ENCODE measurements at places on chromosomes 4 and X. TPM values are rescaled to one million over a fixed set of nuclear protein-coding genes. Genes with fewer than 3 reads are reported as not detected.
A peak's percentile ranks its signal among the peaks of the same experiment; 100 is the strongest.

- H3K4me1 ChIP-seq = no peaks in the 10 kb centered on the region
- DNase-seq = no peak
- no peak overlapping the region for H3K27ac ChIP-seq
- no peaks in the 10 kb centered on the region for H3K36me3 ChIP-seq
- no peak overlapping the region for H3K4me3 ChIP-seq
These were observed 169.4 kb downstream of the MGST2 start for GRCh38 chr4:139834981-139835391.

DNA sequence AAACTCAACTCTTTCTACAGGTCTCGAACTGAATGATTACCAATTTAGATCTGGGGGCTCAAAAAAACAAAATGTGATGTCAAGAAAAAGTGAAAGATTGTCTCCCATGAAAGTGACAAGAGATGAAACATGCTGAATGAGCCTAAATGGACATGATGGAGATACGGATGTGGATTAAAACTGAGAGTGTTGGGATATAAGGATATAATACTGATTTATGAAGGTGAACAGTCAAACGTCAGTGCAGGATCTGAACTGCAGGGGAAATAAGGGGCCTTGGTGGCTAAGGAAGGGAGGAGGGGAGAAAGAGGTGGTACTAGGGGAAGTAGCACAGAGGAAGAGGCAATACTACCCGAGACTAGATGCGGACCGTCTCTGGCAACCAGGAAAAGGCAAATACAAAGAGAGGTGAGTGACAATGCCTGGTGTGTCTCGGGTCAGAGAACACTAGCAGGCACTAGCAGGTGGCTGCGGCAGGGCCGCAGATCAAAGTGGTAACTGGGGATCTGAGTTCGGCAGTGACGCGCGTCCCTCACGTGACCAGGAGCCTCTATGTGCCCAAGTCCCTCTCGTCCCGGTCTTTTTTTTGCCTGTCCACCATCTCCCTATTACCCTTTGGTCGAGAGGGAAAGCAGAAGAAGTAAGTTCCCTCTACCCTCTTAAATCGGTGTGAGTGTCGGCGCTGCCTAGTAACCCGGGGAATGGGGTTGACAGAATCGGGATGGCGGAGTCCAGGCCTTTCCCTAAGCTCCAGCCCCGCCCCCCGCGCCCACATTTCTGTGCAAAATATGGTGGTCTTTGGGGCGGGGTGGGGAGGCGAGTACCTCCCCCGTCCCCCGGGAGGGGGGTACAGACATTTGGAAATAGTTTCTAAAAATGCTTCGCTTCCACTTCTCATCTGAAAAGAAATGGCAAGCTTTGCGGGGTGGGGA is at the start of gene TCEAL1:
TCEAL1 (plus strand) TSS at position 590 of the 932 bp plus-strand sequence. CDS start 942 bp downstream, outside the sequence.
- H3K4me3 ChIP-seq = peak within 1 kb of the TSS; percentile 54
- H3K4me1 ChIP-seq = no peaks in the 10 kb centered on the region
- H3K27me3 ChIP-seq = no peaks in the 10 kb centered on the region
- DNase-seq = peak; percentile 70

DNA sequence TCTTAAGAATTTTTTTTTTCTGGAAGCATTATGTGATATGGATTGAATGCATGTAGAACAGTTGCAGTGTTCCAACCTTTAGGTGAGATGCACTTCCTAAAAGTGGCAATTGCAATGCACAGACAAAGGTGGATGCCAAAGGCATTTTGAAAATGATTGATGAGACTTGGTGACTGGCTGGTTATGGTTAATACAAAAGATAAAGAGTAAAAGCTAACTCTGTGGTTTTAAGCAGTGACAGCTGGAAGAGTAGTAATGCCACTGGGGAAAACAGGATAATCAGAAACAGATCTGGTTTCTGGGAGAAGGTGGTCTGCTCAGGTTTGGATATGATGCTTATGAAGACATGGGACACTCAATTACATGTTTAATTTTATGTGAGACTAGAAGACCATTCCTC is 345.6 kb downstream of the RPA4 start:
- no peak for DNase-seq
- H3K27ac ChIP-seq = no peak overlapping the region
- no peaks in the 10 kb centered on the region for H3K4me1 ChIP-seq
- no peaks in the 10 kb centered on the region for H3K36me3 ChIP-seq

DNA sequence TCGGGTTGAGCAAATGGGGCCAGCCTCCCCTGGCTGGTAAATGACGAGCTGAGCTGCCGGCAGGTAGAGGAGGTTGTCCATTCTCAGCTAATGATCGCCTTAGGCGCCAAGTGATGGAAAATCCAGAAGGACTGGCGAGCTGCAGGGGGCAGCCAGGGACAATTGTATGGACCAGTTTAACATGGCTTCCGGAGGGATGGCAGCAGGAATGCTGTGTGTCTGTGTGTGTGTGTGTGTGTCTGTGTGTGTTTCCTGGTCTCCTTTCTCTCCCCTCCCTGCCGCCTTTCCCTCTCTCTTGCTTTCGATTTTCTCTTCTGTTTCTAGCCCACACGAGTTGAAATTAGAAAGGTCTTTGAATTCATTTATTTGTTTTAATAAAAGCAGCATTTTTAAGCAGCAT is 45.2 kb upstream of the BCOR start:
- no peaks in the 10 kb centered on the region for H3K4me1 ChIP-seq
- peaks cover 37% of the 10 kb centered on the region for H3K27me3 ChIP-seq
- DNase-seq = no peak
- no peak overlapping the region for H3K27ac ChIP-seq
- no peak overlapping the region for H3K4me3 ChIP-seq

DNA sequence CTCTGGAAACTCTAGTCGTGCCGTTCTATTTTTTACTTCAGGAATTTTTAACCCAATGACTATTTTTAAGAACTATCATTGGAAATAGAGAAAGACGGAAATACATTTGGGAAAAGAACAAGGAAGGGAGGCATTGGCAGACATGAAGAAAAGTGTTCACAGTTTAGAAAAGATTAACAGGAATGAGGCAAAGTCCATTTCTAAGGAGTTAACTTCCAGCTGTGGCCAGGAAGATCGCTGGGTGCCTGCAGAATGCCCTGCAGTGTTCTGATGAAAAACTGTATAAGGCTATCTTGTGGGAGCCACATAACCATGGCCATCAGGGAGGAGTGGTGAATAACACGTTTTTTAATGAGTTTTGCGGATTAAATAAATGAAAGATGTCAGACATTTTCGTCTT is 150.6 kb upstream of the VCX3A start:
- no peak overlapping the region for H3K27ac ChIP-seq
- no peaks in the 10 kb centered on the region for H3K36me3 ChIP-seq
- no peaks in the 10 kb centered on the region for H3K4me1 ChIP-seq
- no peak overlapping the region for H3K4me3 ChIP-seq
- peak; percentile 31 for DNase-seq
- H3K27me3 ChIP-seq = no peaks in the 10 kb centered on the region

DNA sequence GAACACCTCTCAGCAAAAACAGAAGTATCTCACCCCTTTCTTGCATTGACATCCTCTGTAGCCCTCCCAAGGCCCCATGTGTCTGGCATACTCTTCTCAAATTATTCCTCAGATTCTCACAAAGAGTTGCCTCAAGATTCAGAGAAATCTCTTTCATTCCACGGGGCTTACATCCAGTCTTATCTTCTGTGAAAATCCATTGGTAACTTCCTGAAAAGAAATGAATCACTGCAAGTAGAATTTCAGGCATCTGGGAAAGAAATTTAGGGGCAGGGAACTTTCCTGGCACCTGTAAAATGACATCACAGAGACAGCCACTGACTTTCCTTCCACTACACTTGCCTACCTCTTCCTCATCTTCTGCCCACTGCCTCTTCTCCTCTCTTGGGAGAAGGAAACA is 182.5 kb upstream of the ARHGEF9 start:
- no peak overlapping the region for H3K27ac ChIP-seq
- no peak for DNase-seq
- H3K4me1 ChIP-seq = no peaks in the 10 kb centered on the region

DNA sequence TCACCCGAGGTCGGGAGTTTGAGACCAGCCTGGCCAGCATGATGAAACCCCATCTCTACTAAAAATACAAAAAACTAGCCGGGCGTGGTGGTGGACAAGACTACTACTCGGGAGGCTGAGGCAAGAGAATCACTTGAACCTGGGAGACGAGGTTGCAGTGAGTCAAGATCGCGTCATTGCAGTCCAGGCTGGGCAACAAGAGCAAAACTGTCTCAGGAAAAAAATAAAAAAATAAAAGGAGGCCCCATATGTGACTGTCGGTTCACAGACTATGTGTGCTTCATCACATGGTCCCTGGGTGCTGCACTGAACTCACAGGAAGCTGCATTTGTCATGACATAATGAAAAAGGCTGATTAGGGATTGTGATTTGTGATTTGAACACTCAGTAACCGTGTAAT is 6.4 kb downstream of the TRIML1 start:
- H3K4me1 ChIP-seq = no peaks in the 10 kb centered on the region
- no peaks in the 10 kb centered on the region for H3K36me3 ChIP-seq
- H3K27ac ChIP-seq = no peak overlapping the region
- H3K27me3 ChIP-seq = no peaks in the 10 kb centered on the region
- no peak overlapping the region for H3K4me3 ChIP-seq
- no peak for DNase-seq

DNA sequence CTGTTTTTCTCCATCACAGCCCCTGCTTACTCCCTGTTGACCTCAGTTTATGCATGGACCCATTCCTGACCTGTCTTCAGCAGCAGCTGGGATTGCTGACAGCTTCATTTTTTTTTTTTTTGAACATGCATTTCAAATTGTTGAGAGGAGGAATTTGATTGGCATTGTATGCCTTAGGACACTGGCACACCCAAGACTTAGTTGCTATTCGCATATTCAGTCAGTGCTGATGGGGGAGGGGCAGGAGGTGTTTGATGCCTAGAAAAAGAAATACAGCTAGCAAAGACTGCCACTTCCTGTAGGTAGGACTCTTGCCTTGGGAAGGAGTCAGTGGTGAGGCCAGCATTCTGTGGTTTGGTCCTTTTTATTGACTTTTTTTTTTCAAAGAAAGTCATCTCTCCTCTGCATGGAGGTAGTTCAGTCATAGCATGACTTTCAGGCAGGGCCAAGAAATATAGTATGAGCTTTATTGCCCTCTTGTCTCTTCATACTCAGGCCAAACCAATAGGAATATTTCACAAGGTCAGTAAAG is 33.6 kb upstream of the XK start:
- H3K36me3 ChIP-seq = no peaks in the 10 kb centered on the region
- no peaks in the 10 kb centered on the region for H3K4me1 ChIP-seq
- no peaks in the 10 kb centered on the region for H3K27me3 ChIP-seq
- no peak overlapping the region for H3K27ac ChIP-seq

SPP1 gene
- 11.6 TPM for total RNA-seq

TSPAN5 gene
- 5.6 TPM for total RNA-seq

NKX6-1 gene
- not detected for total RNA-seq

MBNL3 gene
- total RNA-seq = 36.8 TPM

Measured in colonic mucosa (tissue), 4 donors.